ENCODE measurements at places on chromosomes 6 and 20.

DNA sequence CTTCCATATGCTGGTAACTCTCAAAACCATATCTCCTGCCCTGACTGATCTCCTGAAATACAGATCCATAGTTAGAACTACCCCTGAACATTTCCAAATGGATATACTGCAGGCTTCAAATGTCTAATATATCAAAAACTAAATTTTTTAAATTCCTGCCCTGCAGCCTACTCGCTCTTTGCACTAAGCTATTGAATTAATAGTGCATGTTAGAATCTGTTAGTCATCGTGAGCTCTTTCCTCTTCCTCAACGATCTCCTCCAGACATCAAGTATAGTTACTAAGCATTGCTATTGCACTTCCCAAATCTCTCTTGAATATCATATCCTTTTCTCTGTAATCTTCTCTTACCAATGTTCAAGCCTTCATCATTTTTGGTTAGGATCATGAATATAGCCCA lies 26.0 kb upstream of the RSPO3 start:
- DNase-seq = no peak

- DNase-seq = no peak
Observed at GRCh38 chr6:31965700-31966099, 6.2 kb downstream of the DXO start.

- DNase-seq = no peak
Observed at GRCh38 chr6:56488281-56488680, 154.4 kb downstream of the DST start.

DNA sequence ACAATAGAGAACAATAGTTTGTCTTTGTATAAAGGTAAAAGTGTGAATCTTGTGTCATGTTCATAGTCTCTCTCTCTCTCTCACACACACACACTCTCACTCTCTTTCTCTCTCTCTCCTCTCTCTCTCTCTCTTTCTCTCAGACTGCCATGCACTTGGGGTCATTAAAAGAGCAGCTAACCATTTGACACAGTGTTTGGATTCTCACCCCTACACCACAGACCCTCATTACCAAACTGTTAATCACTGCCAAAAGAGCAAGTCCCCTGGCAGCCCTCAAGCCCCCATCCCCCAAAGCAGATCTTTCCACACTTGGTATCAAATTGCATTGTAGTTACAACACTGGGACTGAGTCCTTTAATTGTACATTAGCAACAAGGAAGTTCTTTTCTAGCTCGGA lies 305.8 kb upstream of the RSPO3 start:
- DNase-seq = peak; percentile 19

GRCh38 chr6:146634022-146634421 lies 35.2 kb downstream of the ADGB start:
- no peak for DNase-seq

DNA sequence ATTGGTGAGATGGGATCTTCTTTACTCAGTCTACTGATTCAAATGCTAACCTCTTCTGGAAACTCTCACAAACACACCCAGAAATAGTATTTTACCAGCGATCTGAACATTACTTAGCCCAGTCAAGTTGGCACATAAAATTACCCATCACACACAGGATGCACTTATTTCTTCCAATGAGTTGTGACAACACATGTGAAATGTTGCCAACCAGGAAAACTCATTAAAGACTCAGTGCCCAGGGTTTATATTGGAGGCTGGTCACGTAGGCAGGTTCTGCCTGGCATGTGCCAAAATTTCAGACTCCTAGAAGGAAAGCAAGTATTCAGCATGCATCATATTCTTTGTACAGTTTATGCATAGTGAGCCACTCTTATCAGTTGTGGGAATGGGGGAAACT lies 443.3 kb downstream of the EPM2A start:
- DNase-seq = no peak

DNA sequence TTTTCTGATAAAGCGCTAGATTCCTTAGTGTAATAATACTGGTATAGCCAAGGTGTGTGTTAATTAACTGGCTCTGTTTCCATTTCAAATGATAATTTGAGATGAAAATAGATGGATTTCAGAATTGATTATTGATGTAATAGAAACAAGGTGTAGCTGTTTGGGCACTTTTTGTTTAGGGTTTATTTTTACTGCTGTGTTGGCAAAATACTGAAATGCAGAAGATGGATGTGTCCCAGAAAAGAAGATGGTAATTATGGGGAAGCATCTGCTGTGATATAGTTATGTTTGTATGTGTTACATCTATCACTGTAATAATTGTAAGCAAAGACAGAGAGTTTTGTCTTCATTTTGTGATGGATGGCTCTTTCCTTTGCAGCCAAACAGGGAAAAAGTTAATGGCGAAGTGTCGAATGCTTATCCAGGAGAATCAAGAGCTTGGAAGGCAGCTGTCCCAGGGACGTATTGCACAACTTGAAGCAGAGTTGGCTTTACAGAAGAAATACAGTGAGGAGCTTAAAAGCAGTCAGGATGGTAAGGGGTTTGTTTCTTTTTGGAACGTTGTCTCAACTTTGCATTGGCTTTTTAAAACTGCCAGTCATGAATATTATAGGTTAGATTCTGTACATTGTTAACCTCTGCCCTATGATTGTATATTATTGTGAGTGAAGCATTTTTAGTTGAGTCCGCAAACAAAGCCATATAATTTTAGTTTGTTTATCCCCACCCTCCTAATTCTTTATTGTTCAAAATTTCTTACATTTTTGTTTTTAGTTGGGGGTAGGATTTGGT lies 8.6 kb upstream of the ACAT2 start:
- peak; percentile 5 for DNase-seq

DNA sequence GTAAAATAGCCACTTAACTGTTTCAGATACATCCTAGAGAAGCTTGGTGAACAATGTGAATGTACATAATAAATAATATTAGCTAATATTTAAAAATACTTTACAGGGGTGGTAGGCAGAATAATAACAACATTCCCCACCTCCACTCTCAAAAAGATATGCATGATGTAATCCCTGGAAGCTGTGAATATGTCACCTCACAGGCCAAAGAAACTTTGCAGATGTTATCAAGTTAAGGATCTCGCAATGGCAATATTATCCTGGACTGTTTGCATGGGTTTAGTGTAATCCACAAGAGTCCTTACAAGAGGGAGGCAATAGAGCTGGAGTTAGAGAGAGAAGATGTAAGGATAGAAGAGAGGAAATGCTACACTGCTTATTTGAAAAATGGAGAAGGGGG lies 7.0 kb upstream of the PTPRK start:
- no peak for DNase-seq

- DNase-seq = no peak
Observed at GRCh38 chr6:25749837-25750236, 4.7 kb upstream of the SLC17A4 start.

GRCh38 chr20:32962053-32962452 lies 42.2 kb downstream of the SUN5 start:
- DNase-seq = no peak

DNA sequence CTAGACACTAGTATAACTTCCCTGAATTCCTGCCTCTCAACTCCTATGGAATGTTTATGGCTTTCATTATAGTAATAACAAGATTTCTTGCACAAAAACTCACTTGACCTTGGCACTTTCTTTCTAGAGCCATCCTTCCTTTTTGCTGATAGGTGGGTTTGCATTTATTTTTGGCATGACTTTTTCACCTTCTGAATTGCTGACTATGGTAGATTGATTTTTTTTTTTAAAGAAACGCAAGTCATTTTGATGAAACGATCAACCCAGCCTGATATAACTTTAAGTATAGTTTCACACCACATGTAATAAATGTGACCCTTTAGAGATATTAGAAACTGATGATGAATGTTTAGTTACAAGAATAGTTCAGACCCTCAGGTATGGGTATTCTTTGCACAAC lies 61.8 kb downstream of the BMP6 start:
- no peak for DNase-seq
